Nucleus accumbens (tissue), 56 donors: ENCODE measurements at places on chromosomes 4 and X.

DNA sequence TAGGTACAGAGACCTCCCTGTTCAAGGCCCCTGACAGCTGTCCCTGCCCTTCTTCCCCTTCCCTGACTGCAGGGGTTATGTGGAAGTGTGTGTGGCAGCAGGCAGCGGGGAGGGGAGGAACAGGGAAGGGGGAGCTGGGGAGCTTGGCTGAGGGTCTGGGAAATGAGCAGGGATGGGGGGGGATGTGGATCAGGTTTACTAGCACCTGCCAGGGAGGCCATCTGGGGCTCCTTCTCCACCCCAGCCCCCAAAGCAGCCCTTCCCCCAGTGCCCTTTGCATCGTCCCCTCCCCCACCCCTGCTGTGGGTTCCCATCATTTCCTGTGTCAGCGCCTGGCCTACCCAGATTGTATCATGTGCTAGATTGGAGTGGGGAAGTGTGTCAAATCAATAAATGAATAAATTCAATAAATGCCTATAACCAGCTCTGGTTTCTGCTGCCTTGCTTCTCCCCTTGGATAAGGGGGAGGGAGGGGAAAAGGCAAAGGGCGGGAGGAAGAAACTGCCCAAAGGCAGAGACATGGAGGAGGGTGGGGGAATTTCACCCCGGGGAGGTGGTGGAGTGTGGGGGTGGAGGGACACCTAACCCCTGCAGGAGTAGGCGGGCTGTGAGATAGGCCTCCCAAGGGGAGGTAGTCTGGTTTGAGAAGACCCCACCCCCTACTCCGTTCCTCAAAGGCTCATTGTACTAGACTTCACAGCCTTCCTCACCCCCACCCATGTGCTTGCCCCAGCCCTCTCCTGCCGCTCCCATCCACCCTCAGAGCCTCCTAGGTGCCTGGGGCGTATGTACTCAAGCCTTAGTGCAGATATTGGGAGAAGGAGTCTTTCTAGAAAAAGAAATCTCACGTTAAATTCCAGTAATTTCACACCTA lies 3.2 kb downstream of the CXorf65 start:
- no peak for DNase-seq

DNA sequence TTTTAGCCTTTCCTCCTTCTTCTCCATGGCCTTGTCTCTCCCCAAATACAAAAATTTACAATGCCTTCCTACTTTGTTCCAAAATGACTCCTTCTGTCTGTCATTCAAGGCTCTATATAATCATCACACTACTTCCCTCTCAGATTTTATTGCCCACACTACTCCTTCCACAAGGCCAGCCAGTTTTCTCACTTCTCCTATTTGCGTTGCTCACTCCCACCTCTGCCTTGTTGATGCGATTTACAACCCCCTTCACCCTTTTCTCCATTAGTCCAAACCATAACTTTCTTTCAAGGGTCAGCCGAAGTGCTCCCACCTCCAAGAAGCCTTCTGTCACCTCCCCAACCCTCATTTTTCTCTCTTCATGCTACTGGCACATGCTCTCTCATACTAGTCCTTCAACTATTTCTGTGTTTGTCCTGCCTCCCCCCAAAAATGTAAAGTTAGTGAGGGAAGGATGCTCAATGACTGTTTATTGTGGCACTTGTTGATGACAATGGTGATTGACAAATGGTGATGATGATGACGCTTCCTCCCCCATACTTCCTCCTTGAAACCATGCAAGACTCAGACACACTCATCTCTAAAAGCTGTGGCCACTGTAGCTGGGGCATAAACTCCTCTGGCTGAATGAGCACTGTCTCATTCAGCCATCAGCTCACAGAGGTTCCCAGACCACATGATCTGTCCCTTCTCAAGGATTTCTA lies 2.7 kb upstream of the XKRX start:
- no peak for DNase-seq

GRCh38 chrX:4905576-4905975 lies 1192.1 kb upstream of the PRKX start:
- no peak for DNase-seq

- DNase-seq: no peak
Measured at GRCh38 chrX:641671-642435, 11.3 kb downstream of the SHOX start.

GRCh38 chr4:653831-654502 lies 20.1 kb downstream of the ATP5ME start:
- DNase-seq: no peak

GRCh38 chrX:130834149-130834548 lies 68.9 kb downstream of the ENOX2 start:
- DNase-seq: no peak

GRCh38 chrX:44344687-44345086 lies 1.2 kb upstream of the EFHC2 start:
- no peak for DNase-seq

DNA sequence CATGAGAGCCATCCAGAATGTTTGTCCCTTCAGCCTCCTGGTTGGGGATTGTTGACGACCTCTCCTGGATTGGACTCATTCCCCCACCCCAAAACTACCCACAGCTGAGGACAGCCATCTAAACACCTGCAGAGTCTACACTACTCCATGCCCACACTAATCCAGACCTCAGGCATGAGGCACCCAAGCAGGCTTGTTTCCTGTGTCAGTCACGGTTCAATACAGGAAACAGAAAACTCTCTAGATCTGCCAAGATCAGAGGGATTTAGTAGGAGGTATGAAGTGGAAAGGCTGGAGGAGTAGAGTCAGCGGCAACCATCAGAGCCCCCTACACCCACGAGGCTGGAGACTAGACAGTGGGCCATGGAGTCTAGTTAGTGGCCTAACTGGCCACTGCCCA lies 37.7 kb downstream of the HAND2 start:
- no peak for DNase-seq

DNA sequence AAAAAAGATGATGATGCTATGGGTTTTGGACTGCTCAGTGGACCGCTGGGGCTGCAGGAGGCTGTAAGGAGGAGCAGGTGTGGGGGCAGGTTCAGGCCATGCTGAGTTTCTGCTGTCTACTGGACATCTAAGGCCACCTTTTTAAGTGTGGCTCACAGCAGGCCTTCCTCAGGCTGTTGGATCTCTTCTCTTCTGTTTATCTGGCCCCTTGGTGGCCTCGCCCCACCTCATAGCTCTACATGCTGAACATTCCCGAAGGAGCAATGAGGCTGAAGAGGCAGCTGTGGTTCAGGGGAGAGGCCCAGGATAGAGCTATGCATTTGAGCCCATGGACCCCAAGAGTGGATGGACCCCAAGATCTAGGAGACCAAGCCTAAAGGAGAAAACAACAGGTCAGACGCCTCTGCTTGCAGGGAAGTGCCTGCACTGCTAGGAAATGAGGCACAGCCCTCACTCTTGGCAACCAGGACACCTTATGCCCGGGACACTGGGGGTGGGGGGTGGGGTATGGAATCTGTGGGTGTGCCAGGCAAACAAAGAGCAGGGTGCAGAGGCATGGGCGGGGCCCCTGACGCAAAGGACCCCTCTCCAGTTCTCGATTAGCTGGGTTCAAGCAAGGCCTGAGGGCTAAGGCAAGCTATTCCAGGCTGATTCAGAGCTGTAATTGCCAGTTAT lies 168.9 kb downstream of the BCOR start:
- DNase-seq: no peak

GRCh38 chrX:23980011-23980441 lies 47.0 kb downstream of the KLHL15 start:
- DNase-seq: no peak

- DNase-seq: no peak
Measured at GRCh38 chrX:53262189-53262917, 19.0 kb downstream of the IQSEC2 start.

DNA sequence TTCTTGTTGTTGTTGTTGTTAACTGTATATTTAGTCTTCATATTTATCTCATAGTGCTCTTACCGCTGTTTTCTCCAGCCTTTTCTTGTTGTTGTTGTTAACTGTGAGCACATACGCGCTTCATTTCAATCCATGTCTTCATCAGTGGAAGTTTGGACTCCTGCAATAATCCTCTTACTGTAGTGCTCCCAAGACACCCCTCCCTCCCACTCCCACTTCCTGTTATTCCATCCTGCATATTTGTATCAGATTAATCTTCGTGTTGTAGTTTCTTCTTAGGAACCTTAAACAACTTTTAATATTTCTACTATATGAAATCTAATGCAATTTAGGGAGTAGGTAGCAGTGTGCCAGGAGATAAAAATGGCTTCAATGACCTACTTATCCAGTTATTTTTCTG lies 674.8 kb downstream of the RAPGEF2 start:
- DNase-seq: no peak

DNA sequence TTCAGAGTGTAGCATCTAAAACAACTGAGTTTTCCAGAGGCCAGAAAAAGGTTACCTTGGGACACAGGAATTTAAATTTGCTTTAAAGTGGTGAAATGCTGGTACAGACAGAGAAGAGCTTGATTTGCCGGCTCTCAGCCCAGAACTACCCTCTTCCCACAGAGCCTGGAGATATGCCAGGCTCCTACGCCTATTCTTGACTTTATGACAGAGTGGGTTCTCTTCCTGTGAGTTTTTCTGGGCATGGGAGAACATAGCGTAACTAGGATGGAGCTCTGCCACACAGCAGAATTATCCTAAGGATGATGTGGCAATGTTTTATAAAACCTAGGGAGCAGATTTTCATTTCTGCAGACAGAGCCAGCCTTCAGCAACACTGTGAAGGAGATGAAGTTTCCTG lies 241.8 kb downstream of the GRIA3 start:
- DNase-seq: no peak

DNA sequence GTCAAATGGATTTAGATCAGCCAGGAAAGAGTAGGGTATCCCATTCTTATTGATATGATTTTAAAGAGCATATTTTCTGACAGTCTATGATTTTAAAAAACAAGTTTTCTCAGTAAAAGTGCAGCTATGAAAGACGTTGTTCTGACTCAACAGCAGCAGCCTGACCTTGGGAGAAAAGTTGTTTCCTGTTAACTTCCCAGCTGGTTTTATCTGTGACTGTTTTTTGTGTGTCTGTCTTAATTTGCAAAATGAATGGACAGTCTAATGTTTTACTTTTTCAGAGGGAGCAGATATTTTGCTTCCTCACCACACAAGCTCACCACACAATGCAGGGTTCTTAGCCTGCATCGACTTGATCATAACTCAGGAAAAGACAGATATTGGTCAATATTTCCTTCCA lies 764 bp upstream of the MTHFD2L start:
- no peak for DNase-seq

DNA sequence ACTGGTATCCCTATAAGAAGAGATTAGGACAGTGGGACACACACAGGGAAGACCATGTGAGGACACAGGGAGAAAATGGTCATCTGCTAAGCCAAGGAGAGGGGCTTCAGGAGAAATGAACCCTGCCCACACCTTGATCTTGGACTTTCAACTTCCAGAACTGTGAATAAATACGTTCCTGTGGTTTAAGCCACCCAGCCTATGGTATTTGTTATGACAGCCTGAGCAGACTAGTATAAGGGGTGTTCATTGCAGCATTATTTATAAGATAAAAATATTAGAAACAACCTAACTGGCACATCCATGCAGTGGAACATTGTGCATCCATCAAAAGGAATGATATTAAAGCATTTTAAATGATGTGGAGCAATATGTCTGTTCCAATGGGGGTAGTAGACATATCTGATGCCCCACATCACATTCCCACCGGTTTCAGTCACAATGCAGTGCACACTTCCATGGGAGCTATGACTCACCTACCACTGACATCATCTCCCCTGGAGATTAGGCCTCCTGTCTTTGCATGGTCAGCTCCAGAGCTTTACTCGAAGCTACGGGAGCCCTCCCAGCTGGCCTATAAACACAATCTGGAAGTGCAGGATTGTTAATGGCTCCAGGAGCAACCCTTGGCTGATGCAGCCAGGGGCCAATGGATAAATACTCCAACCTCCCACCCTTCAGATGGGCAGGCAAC lies 38.9 kb upstream of the MAMLD1 start:
- DNase-seq: no peak

- peak; percentile 45 for DNase-seq
Measured at GRCh38 chr4:56048702-56049431, 100.1 kb downstream of the CEP135 start.
